ENCODE measurements at places on chromosomes 4 and X. TPM values are rescaled to one million over a fixed set of nuclear protein-coding genes. Genes with fewer than 3 reads are reported as not detected.

The SPACA5 gene
- total RNA-seq = not detected

The GYPE gene
- total RNA-seq = not detected

The GAGE12F gene
- not detected for total RNA-seq

The REST gene
- total RNA-seq = 37.5 TPM

The CTAG1A gene
- total RNA-seq = not detected

The CTAG1B gene
- not detected for total RNA-seq

- H3K4me1 ChIP-seq = no peaks in the 10 kb centered on the region
- no peak overlapping the region for H3K27ac ChIP-seq
- H3K4me3 ChIP-seq = no peak overlapping the region
- no peaks in the 10 kb centered on the region for H3K36me3 ChIP-seq
Measured at GRCh38 chrX:122584981-122585380, 599.1 kb upstream of the GRIA3 start.

DNA sequence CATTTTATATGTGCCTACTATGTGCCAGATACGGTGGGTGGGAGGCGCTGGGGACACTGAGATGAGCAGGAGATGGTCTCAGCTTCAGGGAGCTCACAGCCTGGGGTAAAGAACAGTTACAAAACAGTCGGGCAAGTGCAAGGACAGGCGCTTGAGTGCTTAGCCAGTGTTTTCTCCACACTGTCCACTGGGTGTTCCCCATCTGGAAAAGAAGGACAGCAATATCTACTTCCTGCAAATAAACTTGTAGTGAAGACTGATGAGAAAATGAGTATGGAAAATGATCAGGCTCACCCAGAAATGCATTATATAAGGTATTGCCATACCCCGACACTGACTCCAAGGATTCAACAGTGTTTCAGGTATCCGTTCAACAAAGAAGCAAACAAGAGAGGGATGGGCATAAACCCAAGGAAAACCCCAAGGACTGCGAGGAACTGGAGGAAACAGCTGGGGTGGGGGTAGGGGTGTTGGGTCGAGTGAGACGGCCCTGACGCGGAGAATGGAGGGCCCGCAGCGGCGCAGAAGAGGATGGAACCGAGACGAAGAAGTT, 835 bp downstream of the TMEM185A start:
- peak overlapping the region; percentile 58 for H3K4me3 ChIP-seq
- no peaks in the 10 kb centered on the region for H3K36me3 ChIP-seq

- no peaks in the 10 kb centered on the region for H3K27me3 ChIP-seq
- H3K27ac ChIP-seq = no peak overlapping the region
- no peak overlapping the region for H3K4me3 ChIP-seq
- H3K4me1 ChIP-seq = no peaks in the 10 kb centered on the region
Measured at GRCh38 chr4:117634716-117635115, 399.6 kb upstream of the NDST3 start.

- H3K27ac ChIP-seq = no peak overlapping the region
- H3K4me3 ChIP-seq = no peak overlapping the region
- H3K27me3 ChIP-seq = no peaks in the 10 kb centered on the region
- no peak for DNase-seq
- no peaks in the 10 kb centered on the region for H3K4me1 ChIP-seq
Measured at GRCh38 chr4:129917651-129918050, 821.7 kb downstream of the C4orf33 start.

DNA sequence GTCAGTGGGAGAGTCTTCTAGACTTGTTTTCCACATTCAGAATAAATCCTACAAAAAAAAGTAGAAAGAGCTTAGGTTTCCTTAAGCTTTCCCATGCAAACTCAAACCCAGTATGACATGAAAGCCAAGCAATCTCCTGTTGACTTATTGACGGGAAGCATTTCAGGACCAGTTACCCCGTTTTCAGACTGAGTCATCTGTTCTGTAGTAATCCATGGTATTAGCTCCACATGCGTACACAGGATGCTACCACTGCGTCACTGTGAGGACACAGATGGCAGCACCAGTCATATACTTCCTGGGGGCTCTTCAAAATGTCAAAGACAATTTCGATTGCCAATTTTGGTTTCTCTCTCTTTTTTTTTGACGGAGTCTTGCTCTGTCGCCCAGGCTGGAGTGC, 224.9 kb upstream of the MAD2L1 start:
- no peak overlapping the region for H3K4me3 ChIP-seq
- H3K4me1 ChIP-seq = no peaks in the 10 kb centered on the region
- H3K36me3 ChIP-seq = no peaks in the 10 kb centered on the region
- no peaks in the 10 kb centered on the region for H3K27me3 ChIP-seq
- no peak for DNase-seq
- no peak overlapping the region for H3K27ac ChIP-seq

DNA sequence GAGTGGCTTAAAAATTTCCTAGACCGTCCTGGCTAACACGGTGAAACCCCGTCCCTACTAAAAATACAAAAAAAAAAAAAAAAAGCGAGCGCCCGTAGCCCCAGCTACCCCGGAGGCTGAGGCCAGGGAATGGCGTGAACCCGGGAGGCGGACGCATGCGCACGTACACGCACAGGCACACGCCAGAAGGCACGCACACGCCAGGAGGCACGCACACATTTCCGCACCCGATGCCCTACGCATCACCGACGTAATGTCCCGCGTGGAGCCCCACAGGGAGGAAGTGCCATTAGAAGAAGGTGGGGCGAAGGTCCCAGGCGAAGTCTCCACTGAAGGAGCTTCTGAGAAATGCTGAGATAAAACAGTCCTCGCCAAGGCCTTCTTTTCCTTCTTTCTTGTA, 41.4 kb downstream of the NLGN4X start:
- H3K27me3 ChIP-seq = no peaks in the 10 kb centered on the region
- H3K4me1 ChIP-seq = no peaks in the 10 kb centered on the region
- no peak overlapping the region for H3K4me3 ChIP-seq
- no peak overlapping the region for H3K27ac ChIP-seq
- no peak for DNase-seq
- H3K36me3 ChIP-seq = no peaks in the 10 kb centered on the region

DNA sequence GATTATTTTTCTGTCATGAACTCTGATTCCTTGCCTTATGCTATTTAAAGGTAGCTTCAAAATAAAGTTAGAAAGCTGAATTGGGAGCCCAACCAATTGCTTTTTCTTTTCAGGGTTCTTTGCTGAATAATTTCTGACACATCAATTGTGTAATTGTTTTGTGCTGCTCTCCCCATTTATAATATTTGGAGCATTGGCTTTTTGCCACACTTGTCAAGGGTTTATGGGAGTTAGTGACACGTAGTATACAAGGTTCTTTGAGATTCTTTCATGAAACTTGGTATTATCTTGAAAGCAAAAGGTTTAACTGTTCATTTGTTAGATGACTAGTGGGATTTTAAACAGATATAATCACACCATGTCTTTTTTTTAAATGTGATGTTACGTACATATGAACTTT, 80.9 kb downstream of the POLA1 start:
- H3K27me3 ChIP-seq = no peaks in the 10 kb centered on the region
- H3K4me3 ChIP-seq = no peak overlapping the region
- peaks cover 3% of the 10 kb centered on the region for H3K36me3 ChIP-seq
- H3K27ac ChIP-seq = no peak overlapping the region
- DNase-seq = no peak

- no peaks in the 10 kb centered on the region for H3K36me3 ChIP-seq
- no peak overlapping the region for H3K27ac ChIP-seq
- H3K4me3 ChIP-seq = no peak overlapping the region
- no peaks in the 10 kb centered on the region for H3K27me3 ChIP-seq
- H3K4me1 ChIP-seq = no peaks in the 10 kb centered on the region
- no peak for DNase-seq
Measured at GRCh38 chrX:149984411-149984810, 46.1 kb upstream of the EOLA2 start.

DNA sequence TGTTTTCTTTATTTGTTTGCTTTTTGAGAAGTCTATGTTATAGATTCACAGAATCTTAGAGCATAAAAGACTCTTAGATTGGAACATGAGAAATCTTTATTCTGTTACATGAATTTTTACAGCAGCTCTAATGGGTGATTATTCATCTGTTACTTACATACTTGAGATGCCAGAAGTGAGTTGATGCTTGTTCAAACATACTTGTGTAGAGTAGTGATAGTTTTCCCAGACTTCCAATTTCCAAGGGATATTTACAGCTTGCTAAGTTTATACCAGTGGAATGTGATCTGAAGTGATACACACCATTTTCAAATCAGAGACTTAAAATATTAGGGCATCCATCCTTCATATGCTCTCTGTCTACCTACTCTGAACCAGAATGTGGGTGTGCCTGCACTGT, 252.9 kb upstream of the SMIM31 start:
- H3K4me3 ChIP-seq = no peak overlapping the region
- no peaks in the 10 kb centered on the region for H3K36me3 ChIP-seq
- no peak overlapping the region for H3K27ac ChIP-seq
- H3K4me1 ChIP-seq = no peaks in the 10 kb centered on the region
- no peak for DNase-seq

Data from upper lobe of left lung (tissue), 6 donors.